Sigmoid colon (tissue), 7 donors: ENCODE measurements at places on chromosomes 7 and 10. TPM values are rescaled to one million over a fixed set of nuclear protein-coding genes. Genes with fewer than 3 reads are reported as not detected.

NUTM2B gene
- 0.68 TPM for total RNA-seq

ZNF485 gene
- total RNA-seq, result 2.2 TPM

UCN3 gene
- total RNA-seq, result not detected

TNS3 gene
- total RNA-seq, result 23.9 TPM

FUOM gene
- 25.7 TPM for total RNA-seq

- no peak for DNase-seq
Observed at GRCh38 chr10:87842220-87842641, 21.1 kb downstream of the KLLN start.

DNA sequence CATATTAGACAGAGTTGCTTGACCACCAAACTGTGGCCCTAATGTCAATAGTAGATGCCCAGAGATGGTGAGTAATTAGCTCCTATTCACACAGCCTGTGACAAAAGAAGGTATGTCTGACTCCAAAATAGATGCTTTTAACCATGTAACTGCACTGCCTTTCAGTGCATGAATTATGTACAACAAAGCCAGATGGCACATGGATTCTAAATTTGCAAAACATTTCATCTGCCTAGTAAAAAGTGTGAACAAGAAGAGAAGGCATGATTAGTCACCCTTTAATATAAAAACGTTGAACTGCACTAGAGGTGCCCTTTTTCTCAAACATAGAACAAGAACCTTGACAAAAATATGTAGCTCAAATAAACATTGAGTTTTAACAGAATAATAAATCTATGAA lies 35.5 kb upstream of the PTPRZ1 start:
- DNase-seq, result no peak
